SJSA1 (cell line): ENCODE measurements at places on chromosomes 6 and 20.

GRCh38 chr20:48585061-48585870 lies 242.5 kb downstream of the PREX1 start:
- H3K36me3 ChIP-seq, result no peaks in the 10 kb centered on the region
- peaks cover 9% of the 10 kb centered on the region for H3K27me3 ChIP-seq
- no peak overlapping the region for H3K27ac ChIP-seq
- no peaks in the 10 kb centered on the region for H3K4me1 ChIP-seq
- H3K4me3 ChIP-seq, result no peak overlapping the region

GRCh38 chr20:45179166-45179565 lies 4.5 kb downstream of the PI3 start:
- no peaks in the 10 kb centered on the region for H3K4me1 ChIP-seq
- no peaks in the 10 kb centered on the region for H3K36me3 ChIP-seq
- no peak overlapping the region for H3K27ac ChIP-seq

- H3K4me1 ChIP-seq, result no peaks in the 10 kb centered on the region; the same call in 1 of the 2 replicates
- no peak overlapping the region for H3K27ac ChIP-seq
- no peak overlapping the region for H3K4me3 ChIP-seq
These were observed 450.4 kb upstream of the CITED2 start for GRCh38 chr6:139824864-139825263.

DNA sequence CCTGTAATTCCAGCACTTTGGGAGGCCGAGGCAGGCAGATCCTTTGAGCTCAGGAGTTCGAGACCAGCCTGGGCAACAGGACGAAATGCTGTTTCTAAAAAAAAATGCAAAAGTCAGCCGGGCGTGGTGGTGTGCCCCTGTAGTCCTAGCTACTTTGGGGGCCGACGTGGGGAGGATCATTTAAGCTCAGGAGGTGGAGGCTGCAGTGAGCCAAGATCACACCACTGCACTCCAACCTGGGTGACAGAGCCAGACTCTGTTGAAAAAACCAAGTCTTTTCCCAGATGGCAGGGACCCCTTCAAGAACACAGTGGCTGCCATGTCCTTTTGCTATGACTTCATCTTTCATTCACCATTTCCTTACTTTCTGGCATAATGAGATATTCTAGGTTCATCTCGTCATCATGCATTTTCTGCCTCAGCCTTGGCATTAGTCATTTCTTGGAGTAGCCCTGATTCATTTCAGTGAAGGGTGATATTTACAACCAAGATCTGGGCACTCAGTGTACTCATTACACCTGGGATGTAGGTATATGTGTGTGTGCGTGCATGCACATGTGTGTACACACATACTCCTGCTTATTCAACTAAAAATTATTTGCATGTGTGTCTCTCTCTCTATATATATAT lies 61.4 kb upstream of the TOX2 start:
- H3K27ac ChIP-seq, result no peak overlapping the region
- H3K4me1 ChIP-seq, result peaks cover 30% of the 10 kb centered on the region
- no peaks in the 10 kb centered on the region for H3K27me3 ChIP-seq
- peak; percentile 16 for DNase-seq
- no peak overlapping the region for H3K4me3 ChIP-seq
- no peaks in the 10 kb centered on the region for H3K36me3 ChIP-seq

DNA sequence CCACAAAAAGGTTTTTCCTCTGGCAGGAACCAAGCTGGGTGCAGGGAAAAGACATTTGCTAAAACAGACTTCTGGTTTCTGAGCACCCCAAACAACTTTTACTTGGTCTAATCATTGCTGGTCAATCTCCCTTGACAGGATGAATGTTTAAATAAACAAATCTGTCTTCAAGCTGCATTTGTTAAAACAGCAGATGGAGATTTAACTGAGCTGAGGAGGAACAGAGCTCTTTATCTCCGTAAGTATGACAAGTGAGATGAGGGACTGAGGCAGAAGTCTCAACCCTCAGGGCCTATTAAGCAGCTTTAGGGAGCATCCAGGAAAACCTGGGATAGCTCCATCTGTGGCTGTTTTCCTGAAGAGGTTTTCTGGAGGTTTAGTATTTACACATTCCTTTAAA lies 40.6 kb downstream of the NINL start:
- no peak overlapping the region for H3K27ac ChIP-seq
- H3K4me3 ChIP-seq, result no peak overlapping the region
- H3K27me3 ChIP-seq, result no peaks in the 10 kb centered on the region
- 0 out of 2 replicates have a peak, but pooled peaks cover 2% of the 10 kb centered on the region for H3K36me3 ChIP-seq
- no peak for DNase-seq

GRCh38 chr6:157647261-157647915 lies 175.7 kb upstream of the SNX9 start:
- H3K27me3 ChIP-seq, result no peaks in the 10 kb centered on the region
- H3K27ac ChIP-seq, result no peak overlapping the region
- H3K4me1 ChIP-seq, result no peaks in the 10 kb centered on the region
- no peak for DNase-seq
- no peak overlapping the region for H3K4me3 ChIP-seq

DNA sequence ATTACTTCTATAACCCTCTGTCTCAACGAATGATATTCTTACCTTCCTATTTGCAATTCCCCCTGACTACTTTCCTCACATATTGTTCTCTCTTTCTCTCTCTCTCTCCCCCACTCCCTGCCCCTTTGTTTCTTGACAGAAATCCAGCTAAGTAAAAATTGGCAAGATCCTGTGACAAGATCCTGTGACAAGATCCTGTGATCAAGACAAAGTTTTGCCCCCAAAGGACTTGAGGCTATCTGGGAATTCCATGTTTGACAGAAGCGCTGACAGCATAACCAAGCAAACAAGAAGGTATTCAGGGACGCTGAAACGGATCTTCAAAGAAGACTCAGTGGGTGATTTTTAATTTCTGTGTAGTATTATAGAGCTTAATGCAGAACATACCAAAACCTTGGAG lies 5.5 kb upstream of the HBS1L start:
- no peaks in the 10 kb centered on the region for H3K27me3 ChIP-seq
- peaks cover under 1% of the 10 kb centered on the region; the same call in 1 of the 2 replicates for H3K4me1 ChIP-seq
- DNase-seq, result no peak
- H3K4me3 ChIP-seq, result no peak overlapping the region

- DNase-seq, result no peak
- no peak overlapping the region for H3K4me3 ChIP-seq
- H3K36me3 ChIP-seq, result no peaks in the 10 kb centered on the region
- H3K4me1 ChIP-seq, result no peaks in the 10 kb centered on the region
- no peaks in the 10 kb centered on the region for H3K27me3 ChIP-seq
These were observed 400.8 kb upstream of the CHD6 start for GRCh38 chr20:42018979-42019378.

DNA sequence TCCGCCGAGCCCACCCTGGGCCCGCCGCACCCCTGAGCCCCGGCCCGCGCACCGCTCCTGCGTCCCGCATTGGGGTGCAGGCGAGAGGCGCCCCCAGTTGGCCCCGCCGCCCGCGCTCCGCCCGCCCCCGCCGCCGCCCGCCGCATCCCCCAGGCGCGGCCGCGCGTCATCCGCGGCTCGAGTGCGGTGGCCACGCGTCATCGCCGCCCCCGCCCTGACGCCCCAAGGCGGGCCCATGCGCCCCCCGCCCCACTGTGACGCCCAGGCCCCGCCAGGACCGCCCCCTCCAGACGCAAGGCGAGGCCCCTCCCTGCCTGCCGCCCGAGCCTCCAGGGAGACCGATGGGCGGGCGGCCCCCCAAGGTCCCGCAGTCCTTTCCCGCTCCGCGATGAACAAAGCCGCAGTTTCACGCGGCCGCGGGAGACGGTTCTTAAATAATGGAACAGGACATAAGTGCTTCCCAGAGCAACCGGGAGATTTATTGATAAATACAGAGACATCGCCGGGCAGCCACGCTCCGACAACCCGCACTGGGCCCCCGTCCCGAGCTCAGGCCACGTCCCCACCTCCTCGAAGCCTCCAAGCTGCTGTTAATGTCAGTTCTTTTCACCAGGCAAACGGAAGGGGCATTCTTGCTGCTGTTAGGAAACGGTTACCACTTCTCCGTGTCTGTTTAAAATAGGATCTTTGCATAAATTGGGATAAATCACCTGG lies at the start of gene ANKRD60:
Gene ANKRD60, minus strand, starts transcription at position 170 of the 714 bp plus-strand sequence. Its CDS starts 0 bp downstream, at position 170.
- H3K4me1 ChIP-seq, result peaks cover 4% of the 10 kb centered on the region; the same call in 1 of the 2 replicates
- H3K27me3 ChIP-seq, result peaks cover 72% of the 10 kb centered on the region
- no peak for DNase-seq
- no peaks in the 10 kb centered on the region for H3K36me3 ChIP-seq

DNA sequence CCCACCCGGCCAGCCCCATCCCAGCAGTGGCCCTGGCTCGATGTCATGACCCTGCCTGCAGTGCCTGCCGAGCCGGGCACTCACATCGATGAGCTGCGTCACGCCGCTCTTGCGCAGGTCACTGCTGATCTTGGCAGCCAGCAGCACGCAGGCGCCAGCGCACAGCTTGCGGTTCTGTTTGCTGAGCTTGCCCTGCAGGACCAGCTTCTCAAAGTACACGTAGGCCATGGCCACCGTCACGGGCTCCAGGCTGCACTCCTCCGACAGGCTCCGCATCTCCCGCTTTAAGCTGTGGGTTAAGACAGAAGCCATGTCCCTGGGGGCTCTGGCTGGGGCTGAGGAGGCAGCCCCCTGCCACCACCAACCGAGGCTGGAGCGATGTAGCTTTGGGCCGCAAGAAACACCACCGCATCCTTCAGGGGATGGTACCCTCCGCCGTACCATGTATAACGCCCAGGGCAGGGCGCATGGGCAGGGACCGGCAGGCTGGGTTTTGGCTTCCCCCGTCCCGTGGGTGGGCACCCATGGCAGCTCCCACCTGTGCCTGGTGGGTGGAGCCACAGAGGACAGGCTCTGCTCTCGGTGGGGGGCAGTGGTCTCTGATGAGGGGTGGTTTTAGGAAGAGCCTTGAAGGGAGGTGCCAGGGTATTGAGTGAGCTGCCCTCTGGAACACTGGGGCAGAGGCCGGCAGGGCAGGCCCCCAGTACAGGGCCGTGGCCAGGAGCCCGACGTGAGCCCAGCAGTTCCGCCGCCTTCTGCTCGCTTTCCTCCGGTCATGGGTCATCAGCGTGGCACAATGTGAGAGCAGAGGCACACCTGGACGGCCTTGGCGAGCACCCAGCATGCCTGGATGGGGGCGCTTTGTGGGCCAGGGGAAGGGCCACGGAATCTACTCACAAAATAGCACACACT lies 4.5 kb downstream of the RPS21 start:
- peaks cover 78% of the 10 kb centered on the region for H3K36me3 ChIP-seq
- no peaks in the 10 kb centered on the region for H3K27me3 ChIP-seq
- DNase-seq, result no peak
- no peak overlapping the region for H3K4me3 ChIP-seq

- H3K27me3 ChIP-seq, result no peaks in the 10 kb centered on the region
- H3K4me1 ChIP-seq, result peaks cover 27% of the 10 kb centered on the region
- no peak overlapping the region for H3K27ac ChIP-seq
These were observed 40.3 kb upstream of the CNKSR3 start for GRCh38 chr6:154550779-154551178.

GRCh38 chr6:134436950-134437349 lies 119.0 kb upstream of the SGK1 start:
- peaks cover 23% of the 10 kb centered on the region for H3K4me1 ChIP-seq
- H3K27ac ChIP-seq, result peak overlapping the region; percentile 97
- DNase-seq, result peak; percentile 32
- H3K27me3 ChIP-seq, result no peaks in the 10 kb centered on the region
- no peaks in the 10 kb centered on the region for H3K36me3 ChIP-seq

- H3K27me3 ChIP-seq, result no peaks in the 10 kb centered on the region
- no peak overlapping the region for H3K4me3 ChIP-seq
- H3K36me3 ChIP-seq, result no peaks in the 10 kb centered on the region
- H3K4me1 ChIP-seq, result peaks cover 3% of the 10 kb centered on the region; the same call in 1 of the 2 replicates
These were observed 56.0 kb downstream of the IRF4 start for GRCh38 chr6:447381-448165.

DNA sequence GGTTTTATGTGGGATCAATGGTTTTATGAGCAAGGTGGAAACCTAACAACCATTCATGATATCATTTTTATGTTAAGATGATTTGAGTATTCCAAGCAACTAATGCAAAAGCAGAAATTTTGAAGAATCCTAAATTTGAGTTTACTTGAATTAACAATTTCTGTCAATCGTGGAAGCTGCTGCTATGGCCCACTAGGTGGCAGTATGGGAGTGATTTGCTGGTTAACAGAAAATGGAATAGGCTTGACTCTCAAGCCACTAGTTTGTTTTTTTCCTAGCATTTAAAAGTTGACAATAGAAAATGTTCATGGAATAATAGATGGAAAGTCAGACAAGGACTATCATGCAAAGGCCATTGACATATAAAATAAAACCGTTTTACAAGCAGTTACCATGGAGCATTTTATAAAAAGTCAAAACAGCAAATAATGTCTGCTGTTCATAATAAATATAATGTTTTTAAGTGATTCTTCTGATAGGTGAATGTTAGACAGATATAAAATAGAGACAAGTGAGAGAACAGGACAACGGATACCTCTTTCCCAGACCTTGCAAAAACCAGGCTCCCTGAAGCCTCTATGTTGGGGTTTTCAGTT lies 43.0 kb upstream of the TMEM200A start:
- no peak overlapping the region for H3K4me3 ChIP-seq
- no peak for DNase-seq
- no peaks in the 10 kb centered on the region for H3K4me1 ChIP-seq
- H3K27ac ChIP-seq, result no peak overlapping the region
- H3K36me3 ChIP-seq, result no peaks in the 10 kb centered on the region
- H3K27me3 ChIP-seq, result no peaks in the 10 kb centered on the region

DNA sequence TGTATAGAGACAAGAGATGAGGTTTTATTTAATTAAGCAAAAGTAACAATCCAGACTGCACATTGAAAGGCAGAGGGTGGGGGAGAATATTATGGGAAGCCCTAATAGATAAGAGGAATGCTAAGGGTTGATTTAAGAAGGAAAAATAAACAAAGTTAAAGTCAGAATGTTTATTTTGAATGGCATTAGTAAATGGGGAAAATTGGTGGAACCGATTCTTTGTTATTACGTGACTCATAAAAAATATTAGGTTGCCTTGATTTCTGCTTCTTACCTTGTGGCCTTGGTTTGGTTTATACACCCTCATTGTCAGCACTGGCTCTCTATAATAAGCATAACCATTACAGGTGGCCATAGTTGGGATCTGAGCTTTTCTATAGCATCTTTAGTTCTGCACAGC lies 674.8 kb upstream of the CITED2 start:
- peak; percentile 34 for DNase-seq
- no peaks in the 10 kb centered on the region for H3K36me3 ChIP-seq
- H3K4me3 ChIP-seq, result no peak overlapping the region
- H3K4me1 ChIP-seq, result peaks cover 43% of the 10 kb centered on the region
- H3K27me3 ChIP-seq, result no peaks in the 10 kb centered on the region
- H3K27ac ChIP-seq, result no peak overlapping the region

GRCh38 chr6:71599359-71599758 lies 287.0 kb upstream of the RIMS1 start:
- DNase-seq, result no peak
- no peak overlapping the region for H3K4me3 ChIP-seq
- H3K27me3 ChIP-seq, result no peaks in the 10 kb centered on the region
- H3K36me3 ChIP-seq, result no peaks in the 10 kb centered on the region
- no peaks in the 10 kb centered on the region for H3K4me1 ChIP-seq
- no peak overlapping the region for H3K27ac ChIP-seq

DNA sequence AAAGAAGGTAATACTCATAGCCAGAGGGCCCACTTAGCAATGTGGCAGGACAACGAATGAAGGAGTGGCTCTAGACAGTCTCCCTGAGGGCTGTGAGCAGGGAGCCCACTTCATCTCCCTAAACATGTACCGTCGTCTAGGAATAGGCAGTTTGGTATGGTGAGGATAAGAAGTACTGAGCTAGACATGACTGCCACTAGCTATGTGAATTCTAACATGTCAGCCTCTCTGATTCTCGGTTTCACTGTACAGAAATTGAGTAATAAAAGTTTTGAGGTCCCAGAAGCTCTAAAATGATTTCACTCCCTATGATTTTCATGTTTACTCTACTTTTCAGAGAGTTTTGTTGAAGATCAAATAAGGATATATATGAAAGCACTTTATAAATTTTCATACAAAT lies 107.1 kb downstream of the AHI1 start:
- no peak overlapping the region for H3K4me3 ChIP-seq
- DNase-seq, result no peak
- no peaks in the 10 kb centered on the region for H3K4me1 ChIP-seq
- no peaks in the 10 kb centered on the region for H3K27me3 ChIP-seq
